ENCODE measurements at places on chromosomes 7 and 10. TPM values are rescaled to one million over a fixed set of nuclear protein-coding genes. Genes with fewer than 3 reads are reported as not detected.

MUC12 gene
- total RNA-seq = not detected

BMPR1A gene
- 10.1 TPM for total RNA-seq

OR13A1 gene
- 0.53 TPM for total RNA-seq

HOXA7 gene
- total RNA-seq = not detected

ADAM22 gene
- total RNA-seq = 0.88 TPM
